ENCODE measurements at places on chromosomes 12 and 14.

DNA sequence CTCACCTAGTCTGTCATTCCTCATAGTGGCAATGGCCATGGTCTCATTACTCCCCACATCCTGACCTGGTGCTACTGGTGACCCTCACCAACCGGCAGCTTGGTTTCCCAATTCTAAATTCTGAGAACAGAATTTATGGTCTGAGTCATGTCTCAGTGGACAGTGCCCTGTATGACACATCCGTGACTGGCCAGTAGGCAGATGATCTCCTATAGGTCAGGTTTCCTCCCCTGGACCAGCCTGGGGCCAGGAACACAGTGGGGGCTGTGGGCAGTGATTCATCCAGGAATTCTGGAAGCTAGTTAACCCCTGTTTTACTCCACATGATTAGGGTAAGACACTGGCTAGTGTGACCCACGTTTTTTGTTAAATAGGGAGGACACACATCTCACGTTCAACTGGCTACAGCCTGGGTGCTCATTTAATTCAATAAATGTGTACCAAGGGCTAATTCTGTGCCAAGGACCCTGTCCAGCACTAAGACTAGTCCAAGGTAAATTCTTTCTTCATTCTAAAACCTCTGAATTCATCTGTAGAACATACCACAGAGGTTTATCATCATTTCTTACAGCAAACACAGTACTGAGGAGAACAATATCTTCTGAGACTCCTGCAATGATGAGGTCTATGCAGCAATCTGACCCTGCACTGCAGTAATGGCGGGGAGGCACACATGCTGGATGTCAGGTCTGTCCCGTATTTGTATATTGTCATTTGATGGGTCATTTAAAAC, 249.6 kb upstream of the TBX3 start:
- no peak for DNase-seq

DNA sequence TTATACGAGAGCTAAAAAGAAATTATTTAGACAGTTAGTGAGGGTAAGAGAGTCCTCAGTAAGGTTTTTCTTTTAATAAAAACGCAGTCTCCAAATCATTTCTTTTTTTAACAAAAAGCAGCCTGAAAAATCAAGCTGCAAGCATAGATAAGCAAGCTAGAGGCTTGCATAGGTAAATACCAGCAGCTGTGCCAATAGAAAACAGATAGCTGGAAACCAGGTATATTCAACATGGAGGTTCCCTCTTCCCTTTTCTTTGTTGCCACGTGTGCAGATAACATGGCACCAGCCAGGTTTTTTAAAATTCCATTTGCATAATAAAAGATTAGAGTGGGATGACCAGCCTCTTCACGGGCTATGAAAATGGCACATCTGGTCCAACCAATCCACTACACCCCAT, 6.1 kb upstream of the PRKAB1 start:
- DNase-seq = no peak

GRCh38 chr12:31353750-31354708, 28.1 kb upstream of the SINHCAF start:
- DNase-seq = no peak

- no peak for DNase-seq
Measured at GRCh38 chr12:30905463-30906009, 21.0 kb upstream of the TSPAN11 start.

- no peak for DNase-seq
Measured at GRCh38 chr12:103530307-103531066, 34.7 kb upstream of the C12orf42 start.

DNA sequence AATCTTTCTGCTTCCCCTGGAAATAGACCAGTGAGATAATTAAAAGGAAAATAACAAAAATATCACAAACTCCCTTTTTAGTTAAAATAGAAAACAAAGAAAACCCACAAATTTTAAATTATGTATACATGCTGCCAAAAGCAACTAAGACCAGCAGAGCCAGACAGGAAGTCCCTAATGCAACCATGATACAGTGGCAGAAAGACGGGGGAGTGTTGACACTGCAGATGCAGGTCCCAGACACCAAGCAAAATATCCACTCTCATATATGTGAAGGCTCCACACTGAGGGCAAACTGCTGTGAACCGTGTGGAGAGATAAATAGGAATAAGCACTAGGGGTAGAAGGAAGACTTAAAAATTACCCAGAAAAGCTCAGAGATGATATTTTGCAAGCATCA, 401.0 kb downstream of the BTG1 start:
- no peak for DNase-seq

GRCh38 chr14:90483571-90483974, 86.7 kb downstream of the CALM1 start:
- DNase-seq = no peak

DNA sequence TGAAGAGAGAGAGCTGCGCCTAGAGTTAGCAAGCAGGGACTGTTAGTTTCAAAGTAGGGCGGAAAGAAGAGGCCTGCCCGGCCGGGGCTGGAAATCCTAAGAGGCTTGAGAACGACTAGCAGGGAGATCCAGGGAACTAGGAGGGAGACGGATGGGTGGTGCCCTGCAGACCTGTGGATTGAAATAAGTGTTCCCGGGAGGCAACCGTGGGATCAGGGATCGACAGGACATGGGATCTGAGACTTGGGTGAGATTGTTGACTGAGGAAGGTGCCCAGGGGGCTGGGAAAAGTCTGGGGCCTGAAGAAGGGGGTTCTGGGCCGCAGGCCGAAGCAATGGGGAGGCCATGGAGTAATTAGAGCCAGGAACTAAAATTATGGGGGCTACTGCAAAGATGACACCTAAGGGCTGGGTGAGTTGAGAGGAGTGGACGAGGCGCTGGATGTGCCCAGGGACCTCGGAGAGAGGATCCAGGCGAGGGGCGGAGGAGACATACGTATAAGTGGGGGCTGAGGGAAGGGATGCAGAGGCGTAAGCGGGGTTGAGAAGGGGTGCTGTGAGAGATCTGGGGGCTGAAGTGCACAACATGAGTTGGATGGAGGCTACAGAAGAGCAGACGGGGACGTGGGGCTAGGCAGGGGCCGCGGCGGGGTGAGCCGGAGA, 635 bp downstream of the LTA4H start:
- no peak for DNase-seq

DNA sequence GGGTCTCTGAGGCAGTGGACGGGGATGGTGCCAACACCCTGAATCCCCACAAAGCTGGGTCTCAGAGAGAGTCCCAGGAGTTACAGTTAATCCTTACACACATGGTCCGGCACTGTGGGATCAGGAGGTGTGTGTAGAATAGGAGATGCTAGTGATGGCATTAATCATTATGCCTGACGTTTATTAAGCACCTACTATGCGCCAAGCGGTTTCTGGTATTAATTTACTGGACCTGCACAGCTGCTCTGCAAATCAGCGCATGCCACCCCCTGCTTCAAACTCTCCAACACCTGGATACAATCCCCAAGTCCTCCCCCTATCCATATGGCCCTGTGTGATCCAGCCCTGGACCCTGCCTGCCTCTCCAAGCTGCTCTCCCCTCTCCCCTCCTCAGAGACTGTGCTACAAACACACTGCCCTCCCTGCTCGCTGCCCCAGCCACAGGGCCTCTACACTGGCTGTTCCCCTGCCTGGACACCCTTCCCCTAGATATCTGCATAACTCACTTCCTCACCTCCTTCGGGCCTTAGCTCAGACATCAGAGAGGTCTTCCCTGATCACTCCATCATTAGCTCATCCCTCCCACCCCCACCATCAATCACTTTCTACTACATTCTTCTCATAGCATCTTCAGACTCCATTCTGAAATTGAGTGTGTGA, 86.0 kb downstream of the RFLNA start:
- no peak for DNase-seq

DNA sequence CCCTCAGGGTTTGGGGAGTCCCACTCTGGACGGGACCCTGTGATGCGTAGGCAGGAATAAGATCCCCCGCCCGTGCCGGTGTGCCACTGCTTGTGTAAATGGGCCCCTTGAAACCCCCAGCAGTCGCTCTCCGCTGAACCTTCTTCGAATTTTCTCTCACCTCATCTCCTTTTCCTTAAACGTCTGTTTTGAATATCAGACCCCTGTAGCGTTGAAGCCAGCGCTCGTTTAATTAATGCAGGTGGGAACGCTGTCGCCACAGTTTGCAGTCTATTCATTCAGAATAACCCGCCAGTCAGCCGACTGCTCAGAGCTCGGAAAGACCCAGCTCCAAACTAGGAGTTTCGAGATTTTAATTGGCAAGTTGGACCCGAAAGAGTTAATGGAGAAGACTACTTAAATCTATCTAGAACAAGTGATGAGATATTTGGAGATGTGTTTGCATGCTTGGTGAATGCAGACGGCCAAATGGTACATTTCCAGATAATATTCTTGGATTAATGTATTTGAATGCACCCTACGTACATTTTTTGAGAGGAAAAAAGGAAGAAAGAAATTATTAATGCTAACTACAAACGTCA, 739 bp upstream of the PPP2R5E start:
- no peak for DNase-seq

GRCh38 chr14:74579447-74580274, 32.4 kb downstream of the LTBP2 start:
- no peak for DNase-seq

GRCh38 chr12:47778881-47779280, 5.8 kb downstream of the SLC48A1 start:
- DNase-seq = no peak

GRCh38 chr12:6342140-6342889, 439 bp upstream of the TNFRSF1A start:
- no peak for DNase-seq

DNA sequence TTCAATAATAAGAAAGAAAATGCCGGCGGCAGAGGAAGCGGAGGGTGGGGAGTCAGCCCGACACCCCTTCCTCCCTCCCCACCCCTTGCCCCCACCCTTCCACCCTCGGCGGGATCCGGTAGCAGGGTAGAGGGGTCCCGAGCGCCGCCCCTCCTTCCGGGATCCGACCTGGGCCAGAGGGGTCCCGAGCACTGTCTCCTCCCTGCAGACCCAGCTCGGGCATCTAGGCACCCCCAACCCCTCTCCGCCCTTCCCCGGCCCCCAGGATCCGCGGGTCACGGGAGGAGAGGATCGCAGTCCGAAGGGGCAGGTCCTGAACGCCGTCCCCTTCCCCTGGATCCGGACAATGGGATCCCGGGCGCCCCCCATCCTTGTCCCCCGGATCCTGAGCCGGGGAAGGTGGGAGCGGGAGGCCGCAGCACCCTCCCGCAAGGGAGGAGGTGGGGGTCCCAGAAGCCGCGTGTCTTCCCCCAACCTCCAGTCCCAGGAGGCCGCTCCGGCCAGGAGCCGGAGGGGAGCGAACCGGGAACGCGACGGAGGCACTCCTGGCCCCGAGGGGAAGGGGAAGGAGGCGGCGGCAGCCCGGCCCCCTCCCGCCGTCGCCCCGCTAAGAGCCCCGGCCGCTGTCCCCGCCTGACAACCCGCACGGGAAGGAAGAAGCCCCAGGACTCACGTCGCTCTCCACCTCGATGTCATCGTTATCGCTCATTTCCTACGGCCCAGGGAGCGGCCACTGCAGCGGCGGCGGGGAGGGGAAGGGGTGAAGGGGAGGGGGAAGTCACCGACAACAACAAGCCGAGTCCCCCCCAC, 481 bp downstream of the MAX start:
- peak; percentile 20 for DNase-seq

DNA sequence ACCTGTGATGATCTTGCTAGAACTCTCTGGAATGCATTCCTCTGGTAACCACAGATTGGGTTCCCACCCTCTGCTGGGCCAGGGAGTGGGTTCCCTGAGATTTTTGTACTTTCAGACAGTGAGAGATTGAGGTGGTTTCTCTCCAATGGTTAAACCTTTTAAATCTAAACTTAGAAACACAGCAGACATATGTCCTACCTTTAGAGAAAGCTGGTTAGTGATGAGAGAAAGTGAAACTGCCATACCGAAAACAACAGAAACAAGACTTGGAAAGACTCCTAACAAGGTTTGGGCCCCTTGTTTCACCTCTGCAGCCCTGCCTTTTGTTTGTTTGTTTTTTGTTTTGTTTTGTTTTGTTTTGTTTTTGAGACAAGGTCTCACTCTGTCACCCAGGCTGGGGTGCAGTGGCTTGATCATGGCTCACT, 9.7 kb upstream of the SGPP1 start:
- no peak for DNase-seq

GRCh38 chr12:82937151-82937550, 250.4 kb downstream of the TMTC2 start:
- no peak for DNase-seq

- no peak for DNase-seq
Measured at GRCh38 chr14:20612403-20612802, 21.2 kb upstream of the RNASE12 start.

DNA sequence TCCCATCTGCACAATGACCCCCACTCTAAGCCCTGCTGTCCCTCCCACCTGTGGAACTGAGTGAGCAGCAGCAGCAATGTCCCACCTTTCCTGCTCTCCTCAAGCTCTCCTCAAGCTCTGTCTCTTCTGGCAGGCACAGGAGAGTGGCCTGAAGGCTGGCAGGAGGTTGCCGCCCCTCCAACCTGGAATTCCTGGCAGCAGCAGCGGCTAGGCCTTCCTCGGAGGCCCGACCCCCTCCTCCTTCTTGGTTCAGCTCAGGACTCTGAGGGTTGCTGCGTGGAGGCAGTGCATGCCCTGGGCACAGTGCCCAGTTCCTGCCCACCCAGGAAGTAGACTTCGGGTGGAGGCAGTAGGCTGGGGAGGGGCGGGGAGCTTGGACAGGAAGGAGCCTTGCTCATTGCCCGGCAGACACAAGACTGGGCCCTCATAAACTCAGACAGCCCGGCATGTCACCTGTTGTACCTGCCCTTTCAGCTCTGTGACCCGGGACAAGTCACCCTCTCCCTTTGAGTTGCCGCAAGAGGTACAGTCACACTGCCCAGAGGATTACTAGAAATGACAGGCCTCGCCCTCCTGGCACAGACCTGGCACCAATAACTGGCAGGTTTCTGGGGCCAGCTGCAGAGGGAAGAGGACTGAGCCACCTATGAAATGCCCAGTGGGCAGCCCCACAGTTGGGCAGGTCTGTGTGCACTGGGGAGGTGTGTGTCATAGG, 2.1 kb upstream of the SERPINA1 start:
- no peak for DNase-seq

GRCh38 chr12:56162468-56163290, 4.5 kb downstream of the MYL6 start:
- no peak for DNase-seq

GRCh38 chr14:106107703-106108102, 581.3 kb downstream of the TMEM121 start:
- no peak for DNase-seq

- DNase-seq = no peak
Measured at GRCh38 chr12:110697236-110697635, 8.3 kb upstream of the HVCN1 start.

DNA sequence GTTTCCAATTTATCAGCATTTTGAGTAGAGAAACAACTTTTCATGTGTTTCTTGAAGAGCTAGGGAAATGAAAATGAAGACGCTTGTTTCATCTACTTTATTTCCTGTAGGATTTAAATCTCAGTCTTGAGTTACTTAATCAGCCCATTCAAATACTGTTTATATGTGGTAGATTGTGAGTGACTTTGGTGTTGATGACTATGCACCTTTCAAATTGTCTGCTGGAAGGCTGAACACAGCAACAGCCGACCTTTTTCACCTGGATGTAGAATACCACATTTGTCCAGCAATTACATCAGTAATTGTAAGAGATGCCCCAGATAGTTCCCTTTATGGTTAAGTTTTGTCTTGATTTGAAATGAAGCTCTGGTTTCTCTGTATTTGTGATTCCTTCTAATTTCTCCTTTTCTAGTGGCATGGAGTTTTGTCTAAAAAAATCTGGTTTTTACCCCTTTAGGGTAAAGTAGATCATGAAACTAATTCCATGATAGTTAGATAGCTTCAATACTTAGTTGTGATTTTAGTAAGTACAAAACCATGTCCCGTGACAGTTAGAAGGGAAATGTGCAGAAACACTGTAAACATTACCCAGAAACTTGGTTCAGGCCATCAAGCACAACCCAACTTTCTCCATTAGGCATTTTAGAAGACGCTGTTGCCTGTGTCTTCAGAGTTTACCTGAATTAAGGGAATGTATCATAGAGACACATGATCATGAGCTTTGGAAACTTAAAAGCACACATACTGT, 165.0 kb downstream of the SRGAP1 start:
- no peak for DNase-seq

Data from stimulated activated CD4-positive, alpha-beta T cell treated with anti-CD3 and anti-CD28 coated beads, TNF-alpha, amount 100 ng/mL, for 1 hour (primary cell).